Fibroblast of skin of abdomen (primary cell): ENCODE measurements at places on chromosomes 5 and 9.
A peak's percentile ranks its signal among the peaks of the same experiment; 100 is the strongest.

- peak; percentile 8 for DNase-seq
These were observed 778.3 kb downstream of the PRELID2 start for GRCh38 chr5:145056800-145057199.

- DNase-seq = no peak
These were observed 10.3 kb upstream of the CD180 start for GRCh38 chr5:67206929-67207328.

DNA sequence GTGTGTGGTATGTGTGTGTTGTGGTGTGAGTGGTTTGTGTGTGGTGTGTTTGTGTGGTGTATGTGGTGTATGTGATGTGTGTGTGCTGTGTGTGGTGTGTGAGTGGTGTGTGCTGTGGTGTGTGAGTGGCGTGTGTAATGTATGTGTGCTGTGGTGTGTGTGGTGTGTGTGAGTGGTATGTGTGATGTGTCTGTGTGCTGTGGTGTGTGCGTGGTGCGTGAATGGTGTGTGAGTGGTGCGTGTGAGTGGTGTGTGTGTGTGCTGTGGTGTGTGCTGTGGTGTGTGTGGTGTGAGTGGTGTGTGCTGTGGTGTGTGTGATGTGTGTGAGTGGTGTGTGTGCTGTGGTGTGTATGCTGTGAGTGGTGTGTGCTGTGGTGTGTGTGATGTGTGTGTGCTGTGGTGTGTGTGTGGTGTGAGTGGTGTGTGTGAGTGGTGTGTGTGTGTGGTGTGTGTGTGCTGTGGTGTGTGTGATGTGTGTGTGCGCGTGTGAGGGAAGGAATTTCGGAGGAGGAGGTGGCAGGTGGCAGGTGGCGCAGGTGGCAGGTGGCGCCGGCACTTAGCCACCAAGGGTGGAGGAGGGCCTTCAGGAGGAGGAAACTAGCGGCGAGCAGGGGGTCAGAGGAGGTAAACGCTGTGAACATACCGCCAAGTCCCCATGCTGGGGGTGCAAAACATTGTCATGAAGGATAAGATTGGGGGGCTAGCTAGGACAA lies 191.8 kb downstream of the MELK start:
- no peak for DNase-seq

DNA sequence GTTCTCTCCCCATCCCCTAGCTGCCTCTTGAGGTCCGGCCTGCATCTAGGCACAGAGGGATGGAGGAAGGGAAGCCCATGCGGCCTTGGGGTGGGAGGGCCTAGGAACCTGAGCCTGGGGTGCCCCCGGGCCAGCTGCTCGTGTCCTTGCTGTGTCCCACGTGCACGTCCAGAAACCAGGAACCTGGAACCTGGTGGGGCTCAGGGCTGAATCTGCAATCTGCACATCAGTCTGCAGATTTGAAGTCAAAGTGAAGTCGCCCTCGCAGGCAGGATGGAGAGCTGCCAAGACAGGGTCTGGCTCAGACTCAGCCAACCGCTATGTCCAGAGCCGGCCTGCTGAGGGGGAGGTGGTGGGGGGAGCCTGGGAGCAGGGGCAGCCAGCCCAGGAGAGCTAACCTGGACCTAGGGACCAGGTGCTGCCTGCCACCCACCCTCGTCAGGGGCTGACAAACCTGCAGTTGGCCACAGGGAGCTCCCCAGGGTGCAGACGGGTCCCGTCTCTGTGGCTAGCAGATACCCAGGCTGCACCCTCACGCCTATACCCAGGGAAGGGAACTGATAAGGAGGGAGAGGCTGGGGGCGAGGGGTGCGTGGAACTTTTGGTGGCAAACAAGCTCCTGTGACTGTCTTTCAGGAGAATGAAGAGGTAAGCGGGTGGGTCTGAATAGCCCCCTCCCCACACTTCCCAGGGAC lies 103.5 kb upstream of the SIMC1 start:
- DNase-seq = no peak

GRCh38 chr9:127278372-127278771 lies 13.8 kb downstream of the GARNL3 start:
- no peak for DNase-seq

DNA sequence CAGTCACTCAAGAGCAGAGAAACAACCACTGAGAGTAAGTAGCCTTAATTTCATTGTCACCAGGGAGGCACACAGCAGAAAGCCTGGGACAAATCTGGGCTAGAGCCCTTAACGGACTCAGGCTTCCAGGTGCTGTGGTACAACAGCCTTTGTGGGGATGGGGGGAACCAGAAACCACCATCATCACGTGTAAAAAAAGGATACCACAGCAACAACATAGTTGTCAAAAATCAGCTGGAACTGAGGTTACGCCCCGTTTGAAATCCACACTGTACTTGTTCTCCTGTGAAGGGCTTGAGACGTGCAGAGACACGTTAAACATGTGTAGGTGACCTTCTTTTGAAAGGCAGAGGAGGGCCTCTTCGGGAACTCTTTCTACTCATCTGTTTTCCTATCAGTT lies 16.6 kb upstream of the PLPP1 start:
- DNase-seq = no peak

DNA sequence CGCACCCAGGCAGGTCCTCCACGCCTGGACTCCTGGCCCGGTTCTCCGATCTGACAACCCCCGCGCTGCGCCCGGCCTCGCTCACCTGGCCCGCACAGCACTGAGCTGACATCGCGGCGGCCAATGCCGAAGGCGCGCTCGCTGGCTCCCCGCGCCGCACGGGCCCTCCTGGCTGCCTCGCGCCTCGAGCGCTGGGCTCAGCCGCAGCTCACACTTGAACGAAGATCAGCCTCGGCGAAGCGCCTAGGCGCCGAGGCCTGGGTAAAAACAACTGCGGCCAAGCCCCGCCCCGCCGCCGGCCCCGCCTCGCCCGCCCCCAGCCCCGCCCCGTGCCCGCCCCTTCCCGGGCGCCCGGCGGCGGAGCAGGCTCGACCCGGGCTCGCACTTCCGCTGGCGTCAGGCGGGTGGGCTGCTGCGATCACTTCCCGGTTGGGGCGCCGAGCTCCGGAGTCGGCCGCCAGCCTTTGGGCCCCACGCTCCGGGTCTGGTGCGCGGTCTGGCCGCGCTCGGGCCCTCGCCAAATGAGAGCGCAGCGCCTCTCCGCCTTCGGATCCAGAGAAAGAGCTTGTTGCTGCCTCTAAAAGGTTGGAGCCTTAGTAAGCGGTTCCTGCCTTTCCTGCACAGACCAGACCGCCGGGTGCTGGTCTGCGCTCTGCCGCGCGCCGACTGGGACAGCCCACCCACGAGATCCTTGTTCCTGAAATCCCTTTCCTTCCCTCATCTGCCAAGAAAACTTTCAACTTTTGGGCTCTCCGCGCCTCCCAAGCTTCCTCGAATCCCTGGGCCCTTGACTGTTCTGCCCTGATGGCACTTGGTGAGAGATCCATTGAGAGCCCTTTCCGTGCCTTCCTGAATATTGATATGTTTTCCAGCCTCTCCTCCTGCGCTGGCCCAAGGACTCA lies at the start of gene SERINC5:
Gene SERINC5, minus strand, starts transcription at position 238 of the 902 bp plus-strand sequence. Its CDS starts 126 bp downstream, at position 112.
- DNase-seq = peak; percentile 80
